Immature natural killer cell (primary cell): ENCODE measurements at places on chromosomes 2 and 18.
A peak's percentile ranks its signal among the peaks of the same experiment; 100 is the strongest.

DNA sequence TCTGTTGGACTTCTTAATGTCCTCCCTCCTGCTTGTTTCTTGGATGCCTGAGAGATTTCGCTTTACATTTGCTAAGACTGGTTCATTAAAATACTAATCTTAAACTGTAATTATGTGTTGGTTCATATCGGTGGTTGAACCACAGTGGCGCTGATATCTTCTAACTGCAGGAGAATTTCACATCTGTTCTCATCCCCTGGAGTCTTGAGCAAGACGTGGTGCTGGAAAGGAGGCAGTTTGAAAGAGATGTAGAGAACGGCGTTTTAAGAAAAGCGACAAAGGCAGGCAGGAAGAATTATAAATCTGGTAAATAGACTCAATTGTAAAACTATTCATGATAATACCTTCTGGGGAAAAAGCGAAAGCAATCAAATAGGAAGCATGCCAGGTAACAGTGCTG is 79.5 kb downstream of the NXPH2 start:
- no peak for DNase-seq

- no peak for DNase-seq
These were observed 14.8 kb downstream of the SLC66A2 start for GRCh38 chr18:79936641-79937040.

GRCh38 chr2:167582619-167583018 is 664.8 kb downstream of the STK39 start:
- DNase-seq: no peak

- no peak for DNase-seq
These were observed 37.5 kb upstream of the L3MBTL4 start for GRCh38 chr18:6452194-6452593.

GRCh38 chr2:36789181-36789804 is 92.8 kb downstream of the VIT start:
- no peak for DNase-seq

DNA sequence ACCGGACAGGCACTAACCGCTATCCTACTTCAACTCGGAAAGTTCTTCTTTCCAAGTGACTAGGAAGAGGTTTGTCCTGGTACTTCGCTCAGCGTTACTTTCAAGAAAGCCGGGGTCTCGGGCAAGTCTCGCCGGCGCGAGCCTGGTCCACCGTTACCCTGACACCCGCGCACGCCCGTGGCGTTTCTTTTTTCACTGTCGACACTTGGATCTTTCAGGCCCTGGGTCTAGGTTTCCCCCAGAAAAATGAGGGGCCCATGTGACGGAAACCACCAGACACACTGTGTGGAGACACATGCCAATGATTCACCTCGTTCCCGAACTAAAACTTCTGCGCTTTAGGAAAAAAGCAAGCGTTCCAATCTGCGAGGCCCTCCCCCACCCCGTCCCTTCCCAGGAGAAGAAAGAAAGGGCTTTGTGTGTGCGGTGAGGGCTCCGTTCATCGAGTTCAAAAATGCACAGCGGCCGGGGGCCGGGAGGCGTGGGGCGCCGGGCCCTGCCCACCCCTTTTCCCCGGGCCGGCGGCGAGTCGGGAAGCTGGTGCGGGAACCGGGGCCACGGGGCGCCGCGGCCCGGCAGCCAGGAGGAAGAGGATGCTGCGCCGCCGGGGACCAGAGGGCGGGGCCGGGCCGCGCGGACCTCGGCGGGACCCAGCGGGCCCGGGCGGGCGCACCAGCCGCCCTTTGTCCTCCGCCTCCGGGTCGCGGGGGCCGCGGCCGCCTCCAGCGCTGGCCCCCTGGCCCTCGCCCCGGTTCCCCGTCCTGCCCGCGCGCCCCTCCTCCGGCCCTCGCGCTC is 2.6 kb downstream of the ZNF521 start:
- no peak for DNase-seq

- peak; percentile 51 for DNase-seq
These were observed 157.8 kb downstream of the SMAD2 start for GRCh38 chr18:47772374-47773248.

GRCh38 chr2:83595121-83595690 is 863.9 kb downstream of the SUCLG1 start:
- DNase-seq: no peak

GRCh38 chr18:7333025-7333562 is 102.2 kb downstream of the LRRC30 start:
- DNase-seq: no peak

DNA sequence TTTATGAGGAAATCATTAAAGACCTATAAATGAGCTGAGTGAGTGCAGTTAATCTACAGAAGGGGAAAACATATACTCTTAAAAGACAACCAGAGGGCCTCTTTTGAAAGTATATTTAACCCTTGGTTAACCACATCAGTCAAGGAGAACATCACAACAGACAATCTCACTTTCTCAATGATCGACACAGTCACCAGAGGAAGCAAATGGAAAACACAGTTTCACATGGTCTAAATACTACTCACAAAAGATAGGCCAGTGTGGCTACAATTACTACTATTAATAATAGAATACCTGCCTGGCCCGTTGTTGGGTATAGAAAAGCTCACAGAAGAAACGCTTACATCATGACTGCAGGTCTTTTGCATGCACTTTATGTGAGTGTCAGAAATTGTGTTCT is 426.2 kb downstream of the NCKAP5 start:
- DNase-seq: no peak

DNA sequence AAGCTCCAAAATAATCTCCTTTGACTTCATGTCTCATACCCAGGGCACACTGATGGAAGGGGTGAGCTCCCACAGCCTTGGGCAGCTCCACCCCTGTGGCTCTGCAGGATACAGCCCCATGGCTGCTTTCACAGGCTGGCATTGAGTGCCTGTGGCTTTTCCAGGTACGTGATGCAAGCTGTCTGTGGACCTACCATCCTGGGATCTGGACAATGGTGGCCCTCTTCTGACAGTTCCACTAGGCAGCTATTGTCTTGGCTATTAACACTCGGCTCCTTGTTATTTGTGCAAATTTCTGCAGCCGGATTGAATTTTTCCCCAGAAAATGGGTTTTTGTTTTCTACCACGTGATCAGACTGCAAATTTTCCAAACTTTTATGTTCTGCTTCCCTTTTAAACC is 634.2 kb downstream of the TSN start:
- DNase-seq: no peak

DNA sequence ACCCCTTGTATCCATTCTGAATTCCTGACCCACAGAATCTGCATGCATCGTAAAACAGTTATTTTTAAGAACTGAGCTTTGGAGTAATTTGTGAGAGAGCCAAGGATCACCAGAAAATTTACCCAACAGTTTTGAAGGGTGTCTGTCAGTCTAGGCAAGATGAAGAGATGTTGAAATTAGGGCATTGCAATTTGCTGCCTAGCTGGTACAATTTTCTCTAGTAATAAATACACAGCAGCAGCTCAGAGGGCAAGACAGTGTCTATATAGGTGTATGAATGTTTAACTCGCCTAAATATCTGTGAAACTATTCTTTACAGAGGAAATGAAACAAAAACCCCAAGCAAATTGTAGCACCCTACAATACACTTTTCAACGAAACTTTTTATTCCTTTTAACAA is 377.8 kb upstream of the POU3F3 start:
- no peak for DNase-seq

DNA sequence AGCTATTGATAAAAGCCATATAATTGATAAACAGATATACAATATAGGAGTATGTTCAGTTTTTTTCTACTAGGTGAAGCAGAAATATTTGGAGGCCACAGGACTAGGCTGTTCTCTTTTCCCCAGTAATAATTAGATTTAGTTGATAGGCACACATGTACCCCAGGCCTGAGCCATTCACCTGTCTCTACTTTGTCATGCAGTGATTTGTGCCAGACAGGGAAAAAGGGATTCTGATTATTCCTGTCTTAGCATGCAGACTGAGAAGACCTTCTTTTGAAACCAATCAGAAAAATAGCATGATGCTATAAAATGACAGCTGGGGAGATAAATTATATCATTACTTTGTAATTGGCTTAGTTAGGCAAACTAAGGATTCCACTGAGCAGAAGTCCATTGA is 94.3 kb downstream of the DOCK10 start:
- no peak for DNase-seq

- DNase-seq: no peak
These were observed 42.3 kb downstream of the CRIM1 start for GRCh38 chr2:36397728-36398413.

DNA sequence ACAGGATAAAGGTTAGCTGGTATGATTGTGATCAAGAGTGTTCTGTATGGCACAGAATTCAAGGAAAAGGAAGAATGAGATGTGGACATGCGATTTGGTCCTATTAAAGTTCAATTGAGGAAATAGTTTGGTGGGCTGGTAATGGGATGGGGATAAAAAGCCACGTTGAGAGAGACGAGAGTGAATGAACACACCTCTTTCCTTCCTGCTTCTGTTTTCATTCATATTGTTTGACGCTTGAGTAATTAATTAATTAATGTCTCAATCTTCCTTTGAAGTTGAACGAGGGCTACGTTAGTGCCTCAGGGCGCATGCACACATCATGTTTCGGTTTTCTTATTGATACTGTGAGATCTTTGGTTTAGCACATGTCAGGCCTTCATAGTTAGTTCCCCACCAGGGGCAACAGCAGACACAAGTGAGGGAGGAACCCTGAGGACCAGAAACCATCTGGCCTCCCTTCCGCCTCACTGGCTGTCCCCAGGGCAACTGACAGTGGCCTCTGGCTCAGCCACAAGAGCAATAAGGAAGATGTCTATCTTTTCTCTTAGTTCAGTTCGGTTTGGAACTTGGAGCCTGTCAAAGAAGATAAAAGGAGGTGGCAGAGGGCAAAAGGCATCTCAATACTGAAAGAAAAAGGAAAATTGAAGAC is 116.0 kb downstream of the LIPG start:
- DNase-seq: no peak

- no peak for DNase-seq
These were observed 250.5 kb upstream of the RAB6C start for GRCh38 chr2:129729011-129729410.

DNA sequence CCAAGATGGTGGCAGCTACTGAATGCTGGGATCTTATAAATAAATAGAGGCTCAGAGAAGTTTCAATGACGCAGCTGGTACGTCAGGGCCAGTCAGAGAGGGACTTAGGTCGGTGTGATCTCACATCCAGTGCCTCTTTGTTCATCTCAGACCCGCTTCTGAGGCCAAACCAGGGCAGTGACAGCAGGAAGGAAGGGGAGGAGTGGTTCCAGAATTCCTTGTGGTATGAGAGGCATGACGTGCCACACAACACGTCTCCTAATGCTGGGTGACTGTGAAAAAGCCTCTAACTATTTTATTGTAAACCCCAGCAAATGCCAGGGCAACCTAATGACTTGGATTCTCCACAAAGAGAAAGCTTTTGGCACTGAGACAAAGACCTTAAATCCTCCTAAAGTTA is 423.3 kb downstream of the LPIN1 start:
- DNase-seq: peak; percentile 50

DNA sequence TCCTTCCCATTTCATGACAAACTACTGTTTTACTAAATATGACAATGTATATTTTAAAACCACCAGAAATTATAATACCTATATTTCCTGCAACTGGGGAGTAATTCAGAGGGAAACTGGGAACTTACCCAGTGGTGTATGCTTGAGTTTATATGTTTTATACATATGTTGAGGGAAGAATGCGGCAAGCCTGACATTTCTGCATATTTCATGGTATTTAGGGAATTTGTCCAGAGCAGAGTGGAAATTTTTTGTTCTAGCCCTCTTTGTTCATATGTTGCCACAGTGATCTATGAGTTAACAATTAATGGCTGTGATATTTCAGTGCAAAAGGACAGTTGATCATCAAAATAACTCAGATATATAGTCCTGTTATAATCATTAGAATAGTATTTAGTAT is 230.8 kb upstream of the VWC2L start:
- no peak for DNase-seq

DNA sequence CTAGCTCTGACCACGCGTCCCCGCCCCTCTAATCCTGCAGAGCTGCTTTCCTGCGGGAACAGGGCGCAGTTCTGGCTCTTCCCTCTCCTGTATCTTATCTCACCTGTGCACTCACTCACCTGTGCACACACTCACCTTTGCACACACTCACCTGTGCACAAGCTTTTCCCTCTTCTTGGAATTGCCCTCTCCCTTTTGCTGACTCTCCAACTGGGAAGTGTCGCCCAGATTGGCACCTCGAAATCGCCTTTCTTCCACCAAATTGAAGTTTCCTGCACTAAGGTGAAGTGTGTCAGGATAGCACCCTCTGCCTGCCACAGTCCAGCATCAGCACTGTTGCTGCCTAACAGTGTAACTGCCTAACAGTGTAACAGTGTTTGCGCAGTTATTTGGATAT is 566 bp upstream of the CMPK2 start:
- DNase-seq: peak; percentile 9

DNA sequence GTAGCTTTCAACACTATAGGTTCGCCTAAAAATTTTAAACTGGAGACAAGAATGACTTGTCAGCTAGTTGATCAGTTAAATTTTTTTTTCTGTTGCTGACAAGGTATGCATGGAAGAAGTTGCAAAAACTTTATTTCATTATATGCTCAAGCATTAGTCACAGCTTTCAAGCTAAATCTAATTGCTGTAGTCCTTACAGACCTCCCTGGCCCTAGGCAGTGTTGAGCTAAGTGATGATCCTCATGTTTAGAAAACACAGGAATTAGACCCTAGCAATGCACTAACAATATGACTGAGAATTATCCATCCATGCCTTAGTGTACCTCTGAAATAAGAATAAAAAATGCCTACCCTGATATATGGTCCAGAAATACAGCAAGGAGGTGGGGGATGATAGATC is 253.4 kb downstream of the SP3 start:
- DNase-seq: no peak

DNA sequence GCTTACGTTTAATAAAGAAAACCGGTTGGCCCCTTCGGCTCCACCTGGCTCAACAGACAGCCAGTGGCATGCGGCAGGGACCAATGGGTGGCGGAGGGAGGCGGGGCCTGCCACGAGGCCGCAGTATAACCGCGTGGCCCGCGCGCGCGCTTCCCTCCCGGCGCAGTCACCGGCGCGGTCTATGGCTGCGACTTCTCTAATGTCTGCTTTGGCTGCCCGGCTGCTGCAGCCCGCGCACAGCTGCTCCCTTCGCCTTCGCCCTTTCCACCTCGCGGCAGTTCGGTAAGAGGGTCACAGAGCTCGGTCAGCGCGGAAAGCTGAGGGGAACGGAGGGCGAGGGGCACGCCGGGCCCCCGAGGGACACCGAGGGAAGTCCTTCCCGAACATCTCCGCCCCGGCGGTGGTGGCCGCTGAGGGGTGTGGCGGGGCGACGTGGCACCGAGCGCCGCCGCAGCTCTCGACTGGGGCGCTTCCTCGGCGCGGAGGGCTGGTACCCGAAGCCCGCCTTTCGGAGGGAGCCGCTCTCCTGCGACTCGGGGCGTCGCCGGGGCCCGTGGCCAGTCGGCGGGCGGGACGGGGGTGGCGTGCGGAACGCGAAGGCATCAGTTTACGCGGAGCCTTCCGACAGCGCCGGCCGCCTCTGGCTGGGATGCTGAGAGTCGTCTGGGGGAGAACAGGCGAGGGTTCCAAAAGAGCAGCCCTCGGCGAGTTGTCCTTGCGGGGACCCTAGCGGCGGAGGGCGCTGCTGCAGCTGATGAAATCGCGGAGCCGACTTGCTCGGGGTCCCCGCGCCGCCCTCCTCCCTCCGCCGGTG is at the start of gene MTHFD2:
MTHFD2 (plus strand) TSS at position 155 of the 814 bp plus-strand sequence; CDS start at position 182, 27 bp downstream.
- DNase-seq: peak; percentile 88

GRCh38 chr2:8086796-8087479 is 594.9 kb upstream of the ID2 start:
- no peak for DNase-seq
